Activated T-cell treated with anti-CD3 and anti-CD28 coated beads, Interleukin-2, amount 50 U/mL, for 72 hours (primary cell): ENCODE measurements at places on chromosomes 3 and 15.
A peak's percentile ranks its signal among the peaks of the same experiment; 100 is the strongest.

DNA sequence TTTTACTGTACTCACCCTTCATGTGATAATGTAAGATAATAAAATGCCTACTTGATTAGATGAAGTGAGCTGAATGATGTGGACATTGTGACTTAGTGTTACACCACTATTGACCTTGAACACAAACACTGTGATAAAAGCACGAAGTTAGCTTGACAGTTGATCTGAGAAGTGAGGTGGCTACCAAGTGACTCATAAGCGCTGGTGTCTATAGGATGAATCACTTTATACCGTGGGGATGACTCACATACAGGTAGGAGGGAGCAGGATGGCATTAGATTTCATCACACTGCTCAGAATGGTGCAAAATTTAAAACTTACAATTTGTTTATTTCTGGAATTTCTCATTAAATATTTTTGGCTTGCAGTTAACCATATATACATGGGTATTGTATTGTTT lies 174.7 kb upstream of the CNTN3 start:
- no peak for DNase-seq

- no peak for DNase-seq
Observed at GRCh38 chr3:73448761-73449301, 175.9 kb downstream of the PDZRN3 start.

DNA sequence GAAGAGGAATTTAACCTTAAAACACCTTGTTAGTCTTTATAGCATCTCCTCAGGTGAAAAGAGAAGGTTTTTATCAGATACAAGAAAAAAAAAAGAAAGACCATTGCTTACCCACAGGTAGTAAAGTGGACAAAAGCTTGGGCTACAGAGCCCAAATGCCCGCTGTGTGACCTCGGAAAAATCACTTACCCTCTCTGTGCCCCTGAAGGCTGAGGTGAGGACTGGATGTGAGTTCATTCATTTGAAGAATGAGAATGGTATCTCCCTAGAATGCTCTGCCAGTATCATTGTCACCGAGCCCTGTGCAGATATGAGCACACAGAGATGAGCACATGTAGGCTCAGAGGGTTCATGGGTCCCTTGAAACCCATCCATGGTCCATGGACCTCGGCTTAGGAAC lies 17.6 kb upstream of the FAM240A start:
- DNase-seq = no peak

DNA sequence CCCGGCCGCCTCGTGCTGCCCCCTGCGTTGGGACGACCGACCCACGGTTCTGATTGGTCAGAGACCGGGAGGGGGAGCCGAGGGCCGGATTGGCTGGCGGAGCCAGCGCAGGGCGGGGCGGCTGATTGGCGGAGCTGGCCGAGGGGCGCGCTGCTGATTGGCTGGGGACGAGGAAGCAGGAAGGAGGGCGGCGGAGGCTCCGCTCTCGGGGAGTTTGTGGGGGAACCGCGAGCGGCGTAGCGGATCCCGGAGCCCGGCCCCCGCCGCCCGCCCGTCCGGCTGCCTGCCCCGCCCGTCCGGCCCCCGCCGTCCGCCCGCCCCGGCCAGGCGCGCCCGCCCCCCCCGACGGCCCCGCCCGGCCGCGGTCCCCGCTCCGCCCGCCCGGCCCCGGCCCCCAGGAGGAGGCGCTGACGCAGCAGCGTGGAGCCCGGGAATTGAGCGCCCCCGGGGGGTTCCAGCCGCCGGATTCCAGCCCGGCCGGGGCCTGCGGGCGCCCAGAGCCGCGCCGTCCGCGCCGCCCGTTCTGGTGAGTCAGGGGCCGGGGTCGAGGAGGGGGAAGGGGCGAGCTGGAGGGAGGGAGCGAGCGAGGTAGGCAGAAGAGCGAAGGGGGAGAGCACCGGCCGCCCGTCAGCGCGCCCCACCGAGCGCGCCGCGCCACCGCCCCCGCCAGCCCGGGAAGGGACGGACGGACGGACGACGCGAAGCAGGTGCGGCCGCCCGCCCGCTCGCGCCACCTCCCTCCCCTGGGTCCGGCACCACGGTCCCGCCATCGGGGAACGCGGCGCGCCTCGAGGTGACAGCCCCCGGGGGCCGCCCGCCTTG lies at the start of gene BAHD1:
TSS of gene BAHD1 (plus strand) at position 211 of the 822 bp plus-strand sequence. CDS start 17,512 bp downstream, outside the sequence.
- DNase-seq = peak; percentile 98

DNA sequence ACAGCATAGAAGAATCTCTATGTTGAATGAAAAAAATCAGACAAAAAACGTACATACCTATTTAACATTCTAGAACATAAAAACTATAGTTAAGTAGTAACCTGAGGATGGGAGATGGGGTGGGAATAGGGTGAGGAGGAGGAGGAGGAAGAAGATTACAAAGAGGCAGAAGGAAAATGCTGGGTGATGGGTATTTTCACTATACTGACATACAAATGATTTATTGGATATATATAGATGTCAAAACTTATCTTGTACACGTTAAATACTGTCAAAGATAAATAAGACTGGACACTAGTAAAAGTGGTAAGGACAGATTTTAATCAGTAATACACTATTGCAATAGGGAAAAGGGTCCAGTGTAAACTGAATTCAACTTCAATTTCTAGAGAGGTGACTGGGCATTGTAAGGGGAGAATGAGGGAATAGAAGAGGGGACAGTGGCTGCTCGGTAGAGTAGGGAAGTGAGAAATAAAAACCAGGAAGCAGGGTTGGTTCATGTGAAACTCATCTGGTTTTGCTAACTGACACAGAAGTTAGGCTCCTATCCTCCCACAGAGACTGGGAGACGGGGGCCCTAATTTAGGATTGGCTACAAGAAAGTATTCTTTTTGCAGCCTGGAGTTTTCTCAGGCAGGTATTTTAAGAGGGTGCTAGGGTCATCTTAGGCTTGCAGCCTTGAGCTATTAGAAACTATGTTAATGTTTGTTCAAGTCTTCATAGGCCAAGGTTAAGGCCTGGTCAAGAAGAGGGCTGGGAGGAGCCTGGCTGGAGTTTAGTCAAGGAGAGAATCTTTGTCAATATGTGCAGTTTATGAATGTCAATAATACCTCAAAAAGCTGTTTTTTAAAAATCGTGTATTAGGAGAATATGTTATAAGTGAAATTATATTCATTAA lies 15.0 kb upstream of the C15orf61 start:
- DNase-seq = no peak

- DNase-seq = peak; percentile 72
Observed at GRCh38 chr3:8629151-8630021, 15.2 kb downstream of the SSUH2 start.

DNA sequence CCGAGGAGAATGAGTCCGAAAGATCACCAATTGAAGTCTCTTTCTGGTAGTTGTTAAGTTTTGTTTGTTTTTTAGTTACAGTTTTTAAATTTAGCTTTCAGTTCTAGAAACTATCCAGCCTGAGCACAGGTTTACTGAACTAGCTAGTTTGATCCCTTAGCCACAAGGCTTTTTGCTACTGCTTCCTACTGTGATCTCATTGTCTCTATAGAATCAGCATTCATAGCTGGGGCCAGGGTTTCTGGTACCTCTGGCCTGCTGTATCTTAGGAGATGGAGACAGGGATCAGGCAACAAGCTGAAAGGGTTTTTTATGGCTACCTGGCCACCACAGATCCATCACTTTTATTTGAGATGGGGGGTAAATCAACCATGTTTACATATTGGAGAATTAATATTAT lies 37.0 kb downstream of the GOLM2 start:
- no peak for DNase-seq

DNA sequence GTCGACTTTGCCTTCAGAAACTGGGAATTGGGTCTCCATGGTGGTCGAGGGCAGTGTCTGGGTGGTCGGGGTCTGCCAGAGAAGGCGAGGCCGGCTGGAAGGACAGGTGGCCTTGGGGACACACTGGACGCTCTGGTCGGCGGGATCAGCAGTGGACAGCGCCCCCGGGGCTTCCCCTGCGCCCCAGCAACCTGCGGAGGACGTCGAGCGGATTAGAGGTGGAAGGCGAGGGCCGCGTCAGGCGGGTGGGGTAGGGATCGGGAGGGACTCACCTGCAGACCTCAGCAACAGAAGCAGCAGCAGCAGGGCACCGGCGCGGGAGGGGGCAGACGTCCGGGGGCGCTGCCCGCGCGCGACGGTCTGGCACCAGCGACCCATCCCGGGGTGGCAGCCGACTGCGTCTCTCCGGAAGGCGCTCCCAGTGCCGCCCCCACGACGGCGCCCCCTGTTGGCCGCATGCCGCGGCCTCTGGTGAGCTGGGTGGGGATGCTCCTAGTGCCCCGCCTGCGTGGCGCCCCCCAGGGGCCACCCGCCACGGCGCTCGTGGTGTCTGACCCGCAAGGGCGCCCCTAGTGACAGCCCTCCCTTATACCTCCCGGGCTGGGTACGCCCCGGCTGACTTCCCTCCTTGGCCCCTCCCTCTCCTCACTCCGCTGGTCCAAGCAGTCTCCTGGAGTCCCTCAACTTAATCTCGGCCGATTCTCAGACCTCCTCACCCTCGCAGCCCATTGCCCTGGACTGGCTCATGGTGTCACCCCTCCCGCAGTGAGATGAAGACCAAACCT lies at the start of gene PRSS50:
TSS of gene PRSS50 (minus strand) at position 423 of the 785 bp plus-strand sequence. CDS start at position 378, 45 bp downstream.
- DNase-seq = peak; percentile 39

GRCh38 chr3:40961104-40961857 lies 238.0 kb upstream of the CTNNB1 start:
- DNase-seq = no peak

DNA sequence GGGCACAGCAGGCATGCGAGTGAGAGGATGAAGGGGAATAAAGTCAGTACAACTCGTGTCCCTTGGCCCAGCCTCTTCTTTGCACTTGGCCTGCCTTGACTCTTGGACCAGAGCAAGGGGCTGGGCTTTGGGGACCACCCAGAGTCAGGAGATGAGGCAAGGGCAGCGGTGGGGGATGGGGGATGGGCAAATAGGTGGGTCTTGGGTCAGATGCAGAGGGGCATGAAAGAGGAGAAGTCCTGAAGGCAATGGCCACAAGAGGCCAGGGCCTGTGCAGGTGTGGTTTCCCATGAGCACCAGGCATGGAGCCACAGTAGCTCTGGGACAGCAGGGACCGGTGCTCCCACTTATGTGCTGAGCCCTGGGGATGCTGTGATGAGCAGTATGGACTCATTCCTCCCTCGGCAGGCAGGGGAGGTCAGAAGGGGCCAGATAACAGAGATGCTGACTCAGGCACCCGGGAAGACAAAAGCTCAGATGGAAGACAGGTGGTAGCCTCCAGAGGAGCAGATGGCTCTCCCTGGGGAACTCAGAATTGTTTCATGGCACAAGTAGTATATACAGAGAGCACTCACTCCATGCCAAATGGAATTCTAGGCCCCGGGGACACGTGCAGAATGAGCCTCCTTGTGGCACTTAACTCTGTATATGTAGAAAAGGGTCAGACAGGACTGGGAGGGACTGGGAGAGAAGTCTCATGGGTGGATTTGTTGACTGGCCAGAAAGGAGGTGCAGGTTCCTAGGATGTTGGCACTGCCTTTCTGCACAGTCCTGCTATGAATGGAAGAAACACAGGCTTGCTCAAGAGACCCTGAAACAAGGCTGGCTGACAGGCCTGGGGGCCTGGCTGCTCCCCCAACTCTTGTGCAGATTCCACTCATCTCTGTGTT lies 14.3 kb downstream of the ZBTB47 start:
- DNase-seq = no peak

DNA sequence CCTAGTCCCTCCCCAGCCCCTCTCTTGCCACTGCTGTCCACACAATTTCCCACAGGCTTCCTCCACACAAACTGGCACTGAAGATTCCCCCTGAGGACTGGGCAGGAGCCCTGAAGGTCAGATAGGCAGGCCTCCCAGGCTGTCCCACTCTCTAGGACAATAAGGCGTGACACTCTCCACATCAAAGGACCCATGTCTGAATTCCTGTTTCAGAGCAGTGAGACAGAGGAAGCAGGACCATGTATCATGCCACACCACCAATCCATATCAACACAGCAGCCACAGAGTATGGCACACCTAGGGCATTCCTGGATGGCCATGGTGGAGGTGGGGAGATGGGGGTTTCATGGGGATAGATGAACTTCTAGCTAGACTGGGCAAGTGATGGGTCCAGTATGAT lies 13.8 kb upstream of the CCR1 start:
- no peak for DNase-seq

GRCh38 chr3:136142592-136142991 lies 53.5 kb downstream of the MSL2 start:
- no peak for DNase-seq

- no peak for DNase-seq
Observed at GRCh38 chr3:117761703-117762620, 1052.4 kb downstream of the TUSC7 start.

DNA sequence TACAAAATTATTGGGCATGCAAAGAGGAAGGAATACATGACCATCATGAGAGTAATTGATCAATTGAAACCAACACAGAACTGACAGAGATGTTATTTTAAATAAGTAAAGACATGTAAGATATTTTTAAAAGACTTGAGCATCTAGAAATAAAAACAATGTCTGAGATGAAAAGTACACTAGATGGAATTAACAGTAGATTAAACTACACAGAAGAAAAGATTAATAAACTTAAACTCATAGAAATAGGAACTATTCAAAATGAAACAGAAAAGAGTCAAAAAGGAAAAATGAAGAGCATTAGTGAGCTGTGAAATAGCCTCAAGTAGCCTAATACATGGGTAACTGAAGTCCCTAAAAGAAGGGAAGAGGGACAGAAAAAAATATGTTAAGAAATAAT lies 8.5 kb upstream of the ARF4 start:
- DNase-seq = no peak

- peak; percentile 13 for DNase-seq
Observed at GRCh38 chr15:58931987-58932588, 1.4 kb downstream of the SLTM start.

GRCh38 chr15:60696523-60696859 lies 217.5 kb upstream of the ICE2 start:
- DNase-seq = no peak

DNA sequence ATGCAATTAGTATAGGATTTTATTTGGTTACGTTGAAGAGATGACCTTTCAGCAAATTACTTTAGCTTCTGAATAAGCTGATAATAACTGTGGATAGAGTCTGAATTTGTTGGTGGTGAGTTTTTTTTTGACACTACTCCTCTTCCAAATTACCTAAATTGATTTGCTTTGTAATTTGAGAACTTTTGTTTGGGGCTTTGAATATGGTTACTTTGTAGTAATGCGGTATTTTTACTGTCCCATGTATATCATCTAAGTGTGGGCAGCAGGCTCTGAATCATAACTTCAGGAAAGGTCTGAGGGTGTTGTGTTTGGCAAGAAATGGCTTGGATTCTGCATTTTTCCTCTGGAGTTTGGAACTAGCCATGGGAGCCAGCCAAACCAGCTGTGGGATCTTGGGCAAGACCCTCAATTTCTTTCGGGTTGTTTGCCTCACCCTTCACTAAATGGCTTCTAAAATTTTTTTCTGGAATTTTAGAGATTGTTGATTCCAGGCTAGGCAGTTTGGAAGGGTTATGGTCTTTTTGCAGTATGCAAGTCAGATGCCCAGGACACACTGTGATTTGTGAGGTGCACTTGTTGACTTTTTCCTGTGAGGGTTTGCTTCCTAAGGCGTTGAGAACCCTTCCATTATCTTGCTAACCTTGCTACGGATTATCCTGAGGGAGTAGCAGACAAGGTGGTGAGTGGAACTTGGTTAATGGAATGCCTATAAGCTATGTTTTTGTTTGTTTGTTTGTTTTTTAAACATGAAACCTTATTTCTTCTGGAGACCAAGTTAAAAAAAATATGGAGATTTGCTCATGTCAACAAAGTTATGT lies 10.4 kb downstream of the PTPRG start:
- DNase-seq = no peak

- no peak for DNase-seq
Observed at GRCh38 chr3:55169161-55169560, 241.3 kb upstream of the LRTM1 start.

GRCh38 chr3:135802171-135802570 lies 163.4 kb upstream of the PPP2R3A start:
- no peak for DNase-seq
